ENCODE measurements at places on chromosomes 1 and 21.
A peak's percentile ranks its signal among the peaks of the same experiment; 100 is the strongest.

DNA sequence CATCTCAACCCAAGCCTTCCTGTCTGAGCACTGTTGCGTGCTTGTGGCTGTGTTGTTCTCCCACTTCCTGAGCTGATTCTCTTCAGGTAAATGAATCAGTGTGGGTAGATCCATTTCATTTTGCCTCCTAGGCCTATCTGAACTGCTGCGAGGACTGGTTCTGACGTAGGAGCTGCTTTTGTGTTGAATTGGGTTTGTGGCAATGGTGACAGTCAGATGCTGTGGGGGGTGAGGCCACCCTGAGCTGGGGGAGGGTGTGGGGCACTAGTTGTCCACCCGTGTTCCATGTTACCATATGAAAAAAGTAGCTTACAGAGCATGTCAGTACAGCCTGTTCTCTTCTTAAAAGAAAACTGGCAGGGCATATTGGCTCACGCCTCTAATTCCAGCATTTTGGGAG is 81.5 kb downstream of the MRPS6 start:
- DNase-seq: no peak

DNA sequence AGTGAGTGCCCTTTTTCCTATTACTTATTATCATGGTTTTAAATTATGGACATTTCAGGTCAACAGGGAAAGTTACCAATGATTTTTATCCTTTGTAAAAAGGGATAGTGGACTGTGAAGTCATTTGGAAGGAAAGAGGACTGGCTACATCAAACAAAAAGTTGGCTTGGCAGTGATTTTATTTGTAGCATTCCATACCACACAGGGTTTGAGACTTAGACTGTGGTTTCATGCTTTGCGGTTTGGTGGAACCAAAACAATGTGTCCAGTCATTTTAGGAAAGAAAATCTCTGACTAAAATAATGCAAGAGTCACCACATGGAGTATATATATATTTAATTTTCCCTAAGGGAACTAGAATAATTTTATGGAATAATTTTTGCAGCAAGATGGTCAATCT is 239.5 kb downstream of the HMCN1 start:
- no peak for DNase-seq

GRCh38 chr1:202852163-202852904 is 36.6 kb downstream of the RABIF start:
- DNase-seq: peak; percentile 50

GRCh38 chr1:89022167-89022959 is at the start of gene GBP3:
Gene GBP3, minus strand, starts transcription at chr1:89022866. Its CDS starts 2,145 bp downstream, at chr1:89020721.
- DNase-seq: no peak

DNA sequence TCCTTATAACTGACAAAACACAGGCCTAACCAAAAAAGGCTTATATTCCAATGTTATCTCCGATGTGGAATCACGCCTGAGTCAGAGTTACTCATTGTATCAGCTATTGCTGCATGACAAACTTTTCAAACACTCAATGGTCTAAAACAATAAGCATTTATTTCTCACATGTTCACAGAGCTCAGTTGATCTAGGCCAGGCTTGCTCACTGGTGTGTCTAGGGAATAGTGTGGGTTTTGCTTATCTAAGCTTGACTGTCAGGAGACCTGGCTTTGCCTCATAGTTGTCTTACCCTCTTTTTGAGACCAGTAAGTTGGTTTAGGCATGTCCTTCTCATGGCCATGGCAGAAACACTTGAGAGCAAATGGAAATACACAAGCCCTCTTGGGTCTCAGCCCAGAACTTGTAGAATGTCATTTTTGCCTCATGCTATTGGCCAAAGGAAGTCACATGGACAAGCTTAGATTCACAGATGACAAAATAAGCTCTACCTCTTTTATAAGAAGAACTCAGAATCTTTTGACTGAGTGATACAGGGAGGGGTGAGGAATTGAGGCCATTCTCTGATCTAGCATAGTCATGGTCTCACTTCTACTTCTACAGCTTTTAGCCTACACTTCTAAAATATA is 130.8 kb downstream of the HMCN1 start:
- DNase-seq: no peak

GRCh38 chr1:32470991-32471694 is 6.3 kb downstream of the ZBTB8B start:
- DNase-seq: no peak

DNA sequence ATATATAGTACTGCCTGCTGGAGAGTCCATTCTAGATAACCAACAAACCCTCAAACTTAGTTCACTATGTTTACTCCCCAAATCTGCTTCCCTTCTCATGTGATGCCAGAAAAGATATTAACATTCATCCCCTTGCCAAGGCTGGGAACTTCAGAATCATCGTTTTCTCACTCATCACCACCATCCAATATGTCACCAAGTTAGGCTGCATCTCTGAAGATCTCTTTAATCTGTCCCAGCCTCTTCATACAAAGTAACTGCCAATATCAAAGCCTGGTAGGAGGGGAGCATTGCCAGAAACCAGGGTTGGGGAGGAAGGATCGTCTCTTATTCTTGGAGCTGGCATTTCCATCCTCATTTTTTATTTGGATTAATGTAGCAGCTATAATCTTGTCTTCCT is 71.6 kb downstream of the XCL2 start:
- DNase-seq: no peak

DNA sequence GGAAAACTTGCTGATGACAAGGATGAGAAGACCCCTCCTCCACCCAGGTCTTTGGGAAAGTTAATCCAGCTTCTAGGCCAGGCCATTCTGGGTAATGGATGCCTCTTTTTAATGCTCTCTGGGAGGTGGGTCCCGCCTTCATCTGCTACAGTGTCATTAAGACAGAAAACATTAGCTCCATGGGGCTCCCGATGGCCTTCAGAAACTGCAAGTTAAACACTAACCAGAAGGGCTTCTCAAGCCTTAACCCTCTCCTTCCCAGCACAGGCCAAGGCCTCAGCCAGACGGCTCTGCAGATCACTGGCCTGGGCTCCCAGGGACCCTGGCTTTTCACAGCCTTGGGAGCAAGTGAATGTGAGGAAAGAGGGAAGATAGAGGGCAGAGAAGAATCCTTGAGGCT is 364.9 kb downstream of the MATN1 start:
- no peak for DNase-seq

DNA sequence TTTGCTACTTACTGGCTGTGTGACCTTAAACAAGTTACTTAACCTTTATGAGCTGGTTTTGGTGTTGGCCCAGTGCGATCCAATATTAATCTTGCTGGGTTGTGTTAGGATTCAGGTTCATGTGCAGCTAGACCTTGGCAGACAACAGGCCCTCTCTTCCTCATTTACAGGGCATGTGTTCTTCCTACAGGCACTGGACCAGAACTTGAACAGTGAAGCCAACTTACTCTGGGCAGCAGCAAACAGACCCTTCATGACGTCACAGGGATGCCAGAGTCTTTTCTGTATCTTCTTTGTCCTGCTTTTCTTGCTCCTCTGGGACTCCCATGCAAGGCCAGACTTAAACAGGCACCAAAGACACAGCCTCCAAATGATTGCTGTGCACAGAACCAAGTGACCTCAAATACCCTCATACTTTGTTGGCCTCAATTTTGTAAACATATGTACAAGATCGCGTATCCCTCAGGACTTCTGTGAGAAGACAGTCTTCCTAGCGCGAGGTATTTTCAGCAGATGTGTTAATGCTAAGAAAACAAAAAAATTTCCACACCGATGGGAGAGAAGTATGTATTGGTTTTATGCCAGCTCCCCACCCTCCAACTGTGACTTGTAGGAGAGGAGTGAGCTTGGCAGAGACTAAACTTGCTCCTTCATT is 73.7 kb downstream of the URB2 start:
- DNase-seq: no peak

GRCh38 chr1:116988908-116989307 is 12.7 kb upstream of the CD101 start:
- DNase-seq: no peak

GRCh38 chr1:90317628-90318027 is 322.7 kb downstream of the ZNF326 start:
- DNase-seq: no peak

DNA sequence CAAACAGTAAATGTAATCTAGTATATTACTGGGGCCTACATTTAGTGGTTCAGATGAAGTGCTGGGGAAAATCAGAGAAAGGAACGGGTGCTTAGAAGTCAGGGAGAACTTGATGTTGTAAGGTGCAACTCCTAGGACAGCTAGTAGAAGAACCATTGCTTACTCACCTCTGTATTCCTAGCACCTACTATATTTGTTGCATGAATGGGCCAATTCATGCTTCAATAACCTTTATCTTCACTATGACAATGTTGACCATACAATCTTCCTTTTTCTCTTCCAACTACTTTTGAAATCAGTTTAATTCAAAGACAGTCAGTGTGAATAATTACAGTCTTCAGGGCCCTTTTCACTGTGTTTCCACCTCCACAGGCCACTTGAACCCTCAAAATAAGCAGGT is 125.0 kb upstream of the DMRTA2 start:
- DNase-seq: no peak

GRCh38 chr1:16184557-16185303 is 27.7 kb downstream of the ARHGEF19 start:
- DNase-seq: no peak

GRCh38 chr1:220123889-220124288 is 30.0 kb downstream of the IARS2 start:
- DNase-seq: peak; percentile 10

GRCh38 chr21:37149411-37149810 is 76.4 kb downstream of the TTC3 start:
- DNase-seq: no peak

DNA sequence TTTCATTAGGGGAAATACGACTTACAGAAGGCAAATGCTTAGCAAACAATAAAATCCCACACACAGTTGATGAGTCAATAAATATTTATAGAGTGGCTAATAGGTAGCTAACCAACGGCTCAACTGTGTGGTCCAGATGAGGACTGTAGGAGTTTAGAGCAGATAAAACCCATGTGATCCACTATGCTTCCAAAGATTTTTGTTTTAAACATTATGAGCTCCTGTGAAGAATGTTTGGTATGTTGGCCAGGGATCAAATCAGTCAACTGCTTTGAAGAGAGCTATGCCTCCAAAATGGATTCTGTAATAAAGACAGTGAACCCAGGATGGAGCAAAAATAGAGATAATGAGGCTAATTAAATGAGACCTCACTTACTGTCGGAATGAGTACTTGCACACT is 72.3 kb upstream of the COL11A1 start:
- no peak for DNase-seq

DNA sequence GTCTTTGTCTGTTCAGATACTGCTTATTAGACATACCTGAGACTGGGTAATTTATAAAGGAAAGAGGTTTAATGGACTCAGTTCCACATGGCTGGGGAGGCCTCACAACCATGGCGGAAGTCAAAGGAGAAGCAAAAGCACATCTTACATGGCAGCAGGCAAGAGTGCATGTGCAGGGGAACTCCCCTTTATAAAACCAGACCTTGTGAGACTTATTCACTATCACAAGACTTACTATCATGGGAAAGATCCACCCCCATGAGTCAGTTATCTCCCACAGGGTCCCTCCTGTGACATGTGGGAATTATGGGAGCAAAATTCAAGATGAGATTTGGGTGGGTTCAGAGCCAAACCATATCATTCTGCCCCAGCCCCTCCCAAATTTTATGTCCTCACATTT is 7.1 kb upstream of the PSMA5 start:
- DNase-seq: no peak

DNA sequence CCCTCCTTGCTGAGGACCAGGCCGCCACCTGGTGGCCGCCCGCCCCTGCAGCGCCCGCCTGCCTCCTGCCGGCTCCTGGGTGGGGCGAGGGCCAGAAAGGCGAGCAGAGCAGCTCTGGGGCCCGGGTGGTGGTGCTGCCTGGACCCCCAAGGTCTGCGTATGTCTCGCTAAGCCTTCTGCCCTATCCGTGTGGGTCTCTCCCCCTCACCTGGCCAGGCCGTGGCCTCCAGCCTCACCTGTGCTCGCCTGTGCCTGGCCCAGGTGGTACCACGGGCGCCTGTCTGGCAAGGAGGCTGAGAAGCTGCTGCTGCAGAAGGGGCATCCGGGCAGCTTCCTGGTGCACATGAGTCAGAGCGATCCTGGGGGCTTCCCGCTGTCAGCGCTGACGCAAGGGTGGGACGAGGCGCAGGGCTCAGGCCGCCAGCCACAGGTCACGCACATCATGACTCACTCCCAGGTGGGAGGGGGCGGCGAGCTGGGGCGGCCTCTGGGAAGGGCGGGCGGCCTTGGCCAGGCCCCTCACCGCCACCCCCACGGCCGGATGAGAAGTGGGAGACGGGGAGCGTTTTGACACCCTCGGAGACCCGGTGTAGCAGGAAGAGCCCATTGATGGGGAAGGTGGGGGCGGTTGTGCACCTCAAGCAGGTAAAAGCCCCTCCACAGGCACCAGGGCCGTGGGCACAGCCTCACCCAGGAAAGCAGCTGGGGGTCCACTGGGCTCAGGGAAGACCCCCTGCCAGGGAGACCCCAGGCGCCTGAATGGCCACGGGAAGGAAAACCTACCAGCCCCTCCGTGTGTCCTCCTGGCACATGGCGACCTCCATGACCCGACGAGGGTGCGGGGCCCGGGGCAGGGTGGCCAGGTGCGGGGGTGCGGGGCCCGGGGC is 9.9 kb downstream of the RNF223 start:
- DNase-seq: peak; percentile 90

- no peak for DNase-seq
Observed at GRCh38 chr1:17591814-17592430, 52.4 kb downstream of the ARHGEF10L start.

GRCh38 chr1:212683357-212683722 is 16.3 kb downstream of the BATF3 start:
- peak; percentile 41 for DNase-seq

DNA sequence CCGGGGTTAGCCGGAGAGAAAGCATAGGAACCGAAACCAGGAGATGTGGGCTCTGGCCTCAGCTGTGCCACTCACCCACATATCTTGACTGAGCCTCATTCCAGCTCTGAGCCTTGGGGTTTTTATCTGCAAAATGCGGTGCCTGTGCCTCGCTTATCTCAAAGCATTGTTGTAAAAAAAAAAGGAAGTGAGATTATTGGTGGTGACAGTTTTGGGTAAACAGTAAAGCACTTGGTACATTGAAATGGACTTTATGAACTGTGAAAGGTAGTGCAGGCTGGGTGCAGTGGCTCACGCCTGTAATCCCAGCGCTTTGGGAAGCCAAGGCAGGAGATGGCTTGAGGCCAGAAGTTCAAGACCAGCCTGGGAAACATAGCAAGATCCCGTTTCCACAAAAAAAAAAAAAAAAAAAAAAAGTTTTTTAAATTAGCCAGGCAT is 3.8 kb downstream of the PTAFR start:
- peak; percentile 37 for DNase-seq

DNA sequence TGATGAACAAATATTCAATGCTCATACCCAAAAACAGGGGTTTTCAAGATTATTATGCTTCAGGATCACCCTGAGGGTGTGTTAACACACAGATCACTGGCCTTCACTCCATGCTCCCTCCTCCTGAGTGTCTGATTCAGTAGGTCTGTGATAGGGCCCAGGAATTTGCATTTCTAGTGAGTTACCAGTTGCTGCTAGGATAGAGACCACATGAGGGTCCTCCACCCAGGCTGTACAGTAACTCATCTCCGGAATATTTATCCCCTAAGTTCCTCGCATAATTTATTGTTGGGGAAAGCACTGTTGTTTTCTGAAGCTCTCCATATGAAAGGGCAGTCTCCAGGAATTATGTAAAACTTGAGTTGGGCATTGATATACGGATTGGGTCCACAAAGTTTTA is 1106.6 kb upstream of the B3GALT2 start:
- DNase-seq: no peak
